ENCODE measurements at places on chromosomes 4 and X.

GRCh38 chrX:134875671-134876070 lies 115.1 kb upstream of the SMIM10 start:
- no peak for DNase-seq

- DNase-seq, result no peak
Measured at GRCh38 chr4:102153391-102153790, 191.9 kb downstream of the SLC39A8 start.

GRCh38 chr4:113049421-113050370 lies at the start of gene ANK2:
ANK2 (plus strand) TSS chr4:113049653; CDS start chr4:113049729, 76 bp downstream.
- DNase-seq, result no peak

DNA sequence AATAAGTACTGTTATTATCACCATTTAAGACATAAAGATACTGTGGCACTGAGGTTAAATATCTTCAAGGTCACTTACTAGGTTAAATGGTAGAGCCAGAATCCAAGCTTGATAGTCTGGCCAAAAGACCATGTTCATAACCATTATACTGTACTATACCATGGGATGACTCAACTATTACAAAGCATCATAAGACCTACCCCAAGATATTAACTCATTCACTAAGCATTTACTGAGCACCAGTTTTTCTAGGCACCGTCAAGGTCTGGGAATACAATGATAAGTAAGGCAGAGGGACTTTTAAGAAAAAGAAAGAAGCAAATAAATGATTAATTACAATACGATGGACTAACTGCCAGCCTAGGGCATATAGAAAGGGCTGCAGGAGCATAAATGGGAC lies 95.5 kb upstream of the KCTD8 start:
- DNase-seq, result no peak

- DNase-seq, result no peak
Measured at GRCh38 chr4:13852411-13852810, 224.9 kb upstream of the BOD1L1 start.

DNA sequence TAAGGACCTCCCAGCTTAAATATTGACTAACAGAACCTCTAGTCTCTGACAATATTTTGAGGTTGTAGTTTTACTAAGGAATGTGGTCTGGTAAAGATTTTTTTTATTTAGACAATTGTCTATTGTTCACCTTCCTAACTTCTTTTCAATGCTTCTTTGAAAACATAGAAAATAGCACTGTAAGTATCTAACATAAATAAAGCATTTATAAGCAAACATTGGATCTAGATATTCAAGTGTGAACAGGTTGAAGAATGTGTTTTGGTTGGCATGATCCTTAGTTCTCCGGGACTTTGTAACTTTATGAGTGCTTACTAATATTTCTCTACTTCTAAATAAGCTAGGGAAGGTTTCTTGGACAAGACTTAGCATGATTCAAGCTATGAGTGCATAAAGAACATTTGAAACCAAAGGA lies 285.4 kb upstream of the ARSJ start:
- DNase-seq, result no peak
